ENCODE measurements at places on chromosomes 4 and X.

DNA sequence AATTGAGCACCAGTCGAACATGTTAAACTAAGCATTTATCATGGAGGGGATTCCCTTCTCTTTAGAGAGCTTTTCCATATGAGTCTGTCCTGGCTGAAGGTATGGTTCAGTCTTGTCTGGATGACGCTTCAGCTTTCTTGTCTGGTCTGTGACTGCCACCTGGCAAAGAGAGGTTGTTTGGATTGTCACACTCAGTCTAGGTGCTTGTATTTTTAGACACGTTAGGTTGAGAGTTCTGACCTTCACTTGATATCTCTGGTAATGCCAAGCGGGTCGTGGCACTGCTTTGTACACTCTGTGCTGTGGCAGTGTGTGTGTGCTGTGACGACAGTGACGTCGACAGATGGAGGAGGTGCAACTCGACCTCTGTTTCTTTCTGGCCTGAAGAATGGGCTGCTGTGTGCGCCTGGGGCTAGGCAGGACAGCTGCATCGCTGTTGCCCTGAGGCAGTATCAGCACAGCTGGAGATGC is 12.6 kb downstream of the NOCT start:
- DNase-seq = no peak

GRCh38 chr4:1026115-1026514 is 14.7 kb downstream of the FGFRL1 start:
- no peak for DNase-seq

DNA sequence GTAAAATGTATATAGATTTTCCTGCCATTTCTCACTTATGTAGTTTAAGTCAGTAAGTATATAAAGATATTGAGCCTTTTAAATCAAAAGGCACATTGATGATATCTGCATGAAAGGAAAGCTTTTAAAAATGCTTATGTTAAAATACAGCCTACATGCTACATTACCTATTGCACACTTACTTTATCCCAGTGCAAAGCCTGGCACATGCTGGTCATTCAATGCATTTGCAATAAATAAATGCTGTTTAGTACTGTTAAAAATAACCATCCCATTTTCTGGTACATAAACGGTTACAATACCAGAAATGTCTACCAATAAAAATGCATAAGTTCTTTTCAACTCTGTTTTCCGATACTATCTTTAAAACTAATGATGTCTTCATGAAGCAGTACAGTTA is 22.1 kb upstream of the SPATA4 start:
- no peak for DNase-seq

GRCh38 chr4:45453258-45453853 is 670.5 kb downstream of the GABRG1 start:
- no peak for DNase-seq

DNA sequence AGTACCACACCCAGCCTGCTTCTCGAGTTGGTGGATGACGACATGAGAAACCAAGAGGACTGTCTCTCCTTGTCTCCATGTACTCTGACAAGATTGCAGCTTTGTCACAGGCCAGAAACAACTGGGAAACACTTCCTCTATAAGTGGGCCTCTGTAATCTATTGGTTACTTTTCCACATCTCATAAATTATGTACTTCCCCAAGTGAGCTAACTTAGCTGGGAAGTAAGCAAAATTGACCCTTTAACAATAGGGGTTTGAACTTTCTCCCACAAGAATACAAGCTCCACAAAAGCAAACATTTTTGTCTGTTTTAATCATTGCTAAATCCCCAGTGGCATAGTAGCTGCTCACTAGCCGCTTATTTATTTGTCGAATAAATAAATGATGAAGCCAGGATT is 14.1 kb upstream of the USO1 start:
- no peak for DNase-seq

- no peak for DNase-seq
Measured at GRCh38 chrX:111123125-111123524, 27.1 kb downstream of the PAK3 start.

GRCh38 chrX:22389556-22390179 is 117.0 kb downstream of the CBLL2 start:
- no peak for DNase-seq

DNA sequence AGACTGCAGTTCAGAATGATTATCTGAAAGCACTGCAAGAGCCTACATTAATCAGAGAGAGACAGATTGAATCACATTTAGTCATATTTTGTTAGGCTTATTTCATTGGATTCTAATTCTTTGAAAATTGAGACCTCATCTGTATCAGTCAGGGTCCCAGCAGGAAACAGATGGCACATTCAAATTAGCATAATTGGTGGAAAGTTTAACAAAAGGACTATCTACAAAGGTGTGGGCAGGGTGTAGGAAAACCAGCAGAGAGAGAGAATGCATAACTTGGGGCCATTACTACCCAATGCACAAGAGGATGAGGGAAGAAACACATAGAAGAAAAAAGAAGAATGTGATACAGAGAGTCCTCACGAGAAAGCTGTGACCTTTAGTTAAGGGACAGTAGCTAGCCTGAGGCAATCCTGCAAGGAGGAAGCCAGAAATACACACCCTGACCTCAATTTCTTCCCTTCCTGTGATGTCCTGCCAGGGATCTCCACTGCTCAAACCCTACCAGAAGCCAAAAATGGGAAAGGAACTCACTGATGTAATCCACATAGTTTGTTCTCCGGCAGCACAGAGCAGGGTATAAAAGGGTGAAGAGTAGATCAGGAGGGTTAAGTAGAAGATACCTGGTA is 17.7 kb upstream of the XKRX start:
- DNase-seq = no peak

DNA sequence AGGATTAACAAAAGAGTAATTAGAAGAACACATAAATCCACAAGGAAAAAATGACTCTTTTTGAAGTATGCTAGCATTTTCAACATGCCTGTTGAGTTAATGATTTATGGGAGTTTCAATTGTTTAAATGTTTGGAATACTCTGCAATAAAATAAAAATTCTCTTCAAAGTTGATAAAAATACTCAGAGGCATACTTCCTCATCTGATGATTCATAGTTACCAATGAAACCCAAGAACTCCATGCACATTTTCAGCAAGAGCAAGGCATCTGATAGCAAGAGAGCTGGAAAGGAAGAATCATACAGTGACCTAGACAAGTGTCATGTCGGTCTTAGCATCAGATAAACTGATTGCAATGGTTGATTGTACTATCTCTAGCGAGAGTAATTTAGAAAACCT is 443.7 kb upstream of the ATOH1 start:
- no peak for DNase-seq

- no peak for DNase-seq
Measured at GRCh38 chrX:44305921-44306320, 37.6 kb downstream of the EFHC2 start.

GRCh38 chr4:47484168-47484567 is 907 bp upstream of the ATP10D start:
- DNase-seq = no peak

DNA sequence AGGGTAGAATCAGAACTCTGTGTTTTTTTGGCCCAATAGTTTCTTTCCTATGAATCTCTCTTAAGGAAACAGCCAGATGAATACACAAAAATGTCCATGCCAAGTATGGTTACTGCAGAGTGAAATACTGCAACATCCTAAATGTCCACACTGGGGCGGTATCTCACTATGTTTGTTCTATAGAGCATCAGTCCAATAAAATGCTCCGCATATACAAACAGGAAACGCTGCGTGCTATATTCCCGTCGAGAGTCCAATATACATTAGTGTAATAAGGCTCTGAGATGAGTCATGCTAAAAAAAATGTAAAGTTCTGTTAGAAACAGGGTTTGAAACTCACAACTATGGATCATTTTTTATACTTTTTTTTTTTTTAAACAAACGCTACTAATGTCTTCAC is 72.9 kb upstream of the ENOX2 start:
- DNase-seq = no peak

All from activated T-helper 1 cell treated with anti-CD3 and anti-CD28 coated beads, Interleukin-2, amount 50 U/mL, for 16 hours (primary cell).